ENCODE measurements at places on chromosomes 4 and X.

DNA sequence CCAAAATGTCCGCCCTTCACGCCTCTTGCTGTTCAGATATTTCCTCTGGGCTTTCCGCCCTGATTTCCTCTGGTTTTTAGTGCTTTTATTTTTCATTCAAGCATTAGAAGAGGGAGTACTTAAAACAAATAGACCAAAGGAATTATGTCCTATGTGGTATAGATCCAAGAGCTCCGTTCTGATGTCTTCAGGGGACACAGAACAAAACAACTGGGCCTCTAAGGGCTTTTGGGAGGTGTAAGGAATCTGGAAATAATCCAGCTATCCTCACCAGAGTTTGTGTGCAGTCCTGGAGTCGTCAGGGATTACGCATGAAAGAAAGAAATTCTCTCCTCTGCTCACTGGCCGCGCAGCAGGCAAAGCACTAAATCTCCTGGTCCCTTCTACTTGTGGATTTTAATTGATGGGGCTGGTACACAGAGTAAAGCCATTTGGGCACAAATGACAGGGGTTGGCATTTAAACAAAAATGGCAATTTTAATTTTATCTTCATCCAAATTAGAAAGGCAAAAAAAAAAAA, 999.2 kb downstream of the ADGRL3 start:
- DNase-seq, result no peak

GRCh38 chr4:137641544-137641943, 109.2 kb upstream of the PCDH18 start:
- no peak for DNase-seq

- no peak for DNase-seq
Observed at GRCh38 chrX:136228839-136229207, 22.4 kb downstream of the MAP7D3 start.

GRCh38 chrX:136304493-136304892, 3.7 kb downstream of the ADGRG4 start:
- DNase-seq, result no peak

- no peak for DNase-seq
Observed at GRCh38 chr4:71266090-71266794, 72.6 kb upstream of the SLC4A4 start.
